ENCODE measurements at places on chromosomes 6 and 20. TPM values are rescaled to one million over a fixed set of nuclear protein-coding genes. Genes with fewer than 3 reads are reported as not detected.

The PACRG gene
- total RNA-seq = 0.66 TPM

The SPATA25 gene
- 3.6 TPM for total RNA-seq

The DEF6 gene
- 0.51 TPM for total RNA-seq

The SYCP2L gene
- under 0.01 TPM for total RNA-seq

The CYP24A1 gene
- total RNA-seq = not detected

The MAS1 gene
- not detected for total RNA-seq

The CCN6 gene
- total RNA-seq = not detected

The CST4 gene
- total RNA-seq = 0.17 TPM

The STMN3 gene
- 16.4 TPM for total RNA-seq

The CST5 gene
- not detected for total RNA-seq

The TRIM38 gene
- total RNA-seq = 14.4 TPM

The NHSL1 gene
- total RNA-seq = 10.6 TPM

The FAM229B gene
- total RNA-seq = 20.3 TPM

The ERVFRD-1 gene
- total RNA-seq = not detected

The VGLL2 gene
- not detected for total RNA-seq

The OOEP gene
- total RNA-seq = not detected

DNA sequence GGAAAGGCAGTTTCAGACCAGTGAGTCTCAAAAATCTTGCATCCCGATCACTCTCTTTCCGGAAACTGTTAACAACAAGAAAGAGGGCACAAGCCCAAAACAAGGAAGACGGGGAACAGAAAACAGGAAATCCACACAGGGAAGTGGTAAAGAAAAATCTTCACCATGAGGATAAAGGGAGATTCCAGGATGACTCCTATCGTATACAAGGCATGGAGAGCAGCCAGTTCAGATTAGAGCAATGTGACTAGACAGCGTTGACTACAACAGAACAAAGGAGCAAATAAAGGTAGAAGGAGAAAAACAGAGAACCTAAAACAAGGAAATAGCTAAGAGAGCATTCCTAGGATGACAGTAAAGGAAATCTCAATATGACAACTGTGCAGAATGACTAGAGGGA lies 26.5 kb downstream of the VNN1 start:
- no peak for DNase-seq

GRCh38 chr6:7732228-7732627 lies 6.3 kb downstream of the BMP6 start:
- DNase-seq = no peak

- no peak for DNase-seq
Observed at GRCh38 chr6:9431945-9432344, 982.9 kb downstream of the TFAP2A start.

DNA sequence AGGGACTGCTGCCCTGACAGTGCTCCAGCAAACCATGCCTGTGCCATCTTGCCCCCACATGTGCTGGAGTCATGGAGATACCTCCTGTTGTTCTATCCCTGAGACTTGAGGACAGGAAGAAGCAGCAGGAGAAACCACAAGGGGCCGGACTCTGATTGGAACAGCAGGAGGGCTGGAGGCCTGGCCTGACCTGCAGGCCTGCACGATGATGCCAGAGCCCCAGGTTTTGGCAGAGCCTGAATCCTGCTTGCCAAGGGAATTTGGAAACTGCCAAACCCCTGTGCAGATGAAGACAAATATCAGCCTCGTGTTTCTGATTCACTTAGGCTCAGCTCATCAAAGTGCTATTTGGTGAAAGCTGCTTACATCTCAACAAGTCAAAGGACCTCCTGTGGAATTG lies 177.6 kb downstream of the MAFB start:
- peak; percentile 66 for DNase-seq

- no peak for DNase-seq
Observed at GRCh38 chr6:156839129-156839528, 62.0 kb downstream of the ARID1B start.

- no peak for DNase-seq
Observed at GRCh38 chr6:34020278-34020677, 125.6 kb downstream of the GRM4 start.

DNA sequence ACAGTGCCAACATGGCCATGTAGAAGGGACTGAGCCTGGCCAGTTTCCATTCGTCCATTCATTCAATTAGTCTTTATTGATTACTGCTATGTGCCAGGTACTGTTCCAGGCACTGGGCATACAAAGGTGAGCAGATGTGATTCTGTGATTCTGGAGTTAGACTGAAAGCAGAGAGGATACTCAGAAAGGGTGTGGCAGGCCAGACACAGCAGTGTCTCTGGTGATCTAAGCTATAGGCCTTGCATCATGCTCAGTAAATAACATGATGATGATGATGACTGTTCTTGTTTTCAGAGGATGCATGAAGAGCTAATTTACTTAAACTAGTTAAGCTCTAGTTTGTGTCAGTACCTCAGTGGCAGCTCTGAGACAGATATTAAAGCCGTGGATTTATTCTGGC lies 31.4 kb upstream of the FUCA2 start:
- no peak for DNase-seq

DNA sequence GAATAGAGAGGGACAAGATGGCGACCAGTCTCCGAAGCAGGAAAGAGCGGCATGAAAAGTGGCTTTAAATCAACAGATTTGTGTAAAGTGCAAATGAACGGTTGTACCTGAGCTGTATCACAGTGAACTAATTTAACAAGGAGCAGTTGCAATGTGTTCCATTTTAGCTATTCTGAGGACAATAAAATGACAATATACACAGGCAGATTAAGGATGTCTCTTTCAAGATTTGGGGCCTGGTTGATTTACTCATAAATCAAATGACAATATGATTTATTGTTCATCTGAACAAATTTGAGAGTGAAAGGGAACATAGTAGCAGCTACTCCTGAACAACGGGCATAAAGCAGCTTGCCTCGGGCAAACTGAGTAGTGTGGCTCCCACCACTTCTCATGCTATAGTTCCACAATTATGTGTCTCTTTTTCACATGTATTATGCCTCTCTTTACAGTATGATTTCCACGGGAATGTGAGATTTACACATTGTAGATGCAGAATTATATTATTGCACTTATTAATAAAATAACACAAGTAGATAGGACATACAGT lies 204.1 kb upstream of the AGPAT4 start:
- no peak for DNase-seq

- no peak for DNase-seq
Observed at GRCh38 chr6:2542101-2542857, 208.4 kb downstream of the MYLK4 start.

GRCh38 chr6:149985481-149985937 lies 21.8 kb downstream of the ULBP1 start:
- no peak for DNase-seq

GRCh38 chr6:145814035-145814500 lies 527 bp downstream of the FBXO30 start:
- DNase-seq = peak; percentile 48

DNA sequence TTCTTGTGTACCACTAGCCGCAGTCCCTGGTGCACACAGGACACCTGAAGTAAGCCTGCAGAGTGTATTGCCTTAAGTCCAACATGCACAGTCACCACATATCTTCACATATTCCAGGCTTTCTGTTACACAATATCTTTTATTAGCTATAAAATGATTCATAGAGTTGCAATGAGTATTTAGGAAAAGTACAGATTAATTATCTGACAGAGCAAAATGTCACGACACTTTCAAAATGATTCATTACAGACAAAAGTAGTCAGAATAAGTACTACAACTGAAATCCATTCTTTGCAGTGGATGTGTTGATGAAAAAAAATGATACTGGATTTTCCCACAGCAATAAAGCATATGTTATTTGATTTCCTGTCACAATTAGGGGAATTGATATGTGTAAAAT lies 199.5 kb upstream of the ASCC3 start:
- DNase-seq = peak; percentile 45

DNA sequence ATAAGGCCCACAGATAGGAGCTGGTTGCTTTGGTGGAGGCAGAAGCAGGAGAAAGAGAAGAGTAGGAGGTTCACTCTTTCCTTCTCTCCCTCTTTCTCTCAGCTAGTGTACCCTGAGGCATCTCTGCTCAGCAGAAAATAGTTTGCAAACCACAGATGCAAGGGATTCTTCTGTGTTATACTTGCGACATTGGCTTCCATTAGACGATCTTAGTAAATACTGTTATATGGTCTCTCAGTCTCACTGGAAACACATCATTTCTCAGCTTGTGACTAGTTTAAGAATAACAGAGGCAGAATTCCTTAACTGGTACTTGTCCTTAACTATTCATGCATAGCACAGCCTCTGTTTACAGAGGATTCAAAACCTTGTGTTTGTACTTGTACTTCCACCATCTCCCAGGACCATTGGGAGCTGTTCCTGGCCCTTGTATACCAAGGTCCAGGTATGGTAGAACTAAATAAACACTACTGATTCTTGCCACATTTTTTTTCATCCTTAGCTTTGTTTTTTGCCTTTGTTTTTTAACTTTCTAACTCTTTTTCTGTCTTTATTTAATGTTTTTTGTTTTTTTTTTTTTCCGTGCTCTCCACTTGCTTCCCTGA lies 218.2 kb downstream of the OTOR start:
- no peak for DNase-seq

- DNase-seq = peak; percentile 45
Observed at GRCh38 chr6:41546866-41547798, 951 bp downstream of the FOXP4 start.

DNA sequence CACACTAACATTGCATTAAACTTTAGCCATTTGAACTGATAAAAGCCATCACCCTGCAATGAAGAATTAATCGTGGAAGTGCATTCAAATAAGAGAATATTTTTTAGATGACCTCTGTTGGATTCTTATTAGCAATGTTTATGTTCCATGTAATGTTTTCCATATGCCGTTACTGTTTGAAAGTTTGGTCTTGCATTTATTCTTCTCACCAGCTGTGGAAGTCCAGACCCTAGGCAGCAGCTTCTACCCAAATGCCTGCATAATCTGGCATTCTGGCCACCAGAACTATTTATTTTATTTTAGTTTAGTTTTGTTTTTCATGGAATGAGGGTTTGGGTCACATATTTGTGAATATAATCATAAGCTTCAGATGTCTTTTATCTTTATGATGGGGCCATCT lies 140.4 kb downstream of the SAMD5 start:
- DNase-seq = peak; percentile 85

GRCh38 chr6:27771235-27771634 lies 141.0 kb downstream of the OR2B2 start:
- DNase-seq = no peak

All from fibroblast of lung (primary cell).